ENCODE measurements at places on chromosomes 13 and 19.
A peak's percentile ranks its signal among the peaks of the same experiment; 100 is the strongest.

DNA sequence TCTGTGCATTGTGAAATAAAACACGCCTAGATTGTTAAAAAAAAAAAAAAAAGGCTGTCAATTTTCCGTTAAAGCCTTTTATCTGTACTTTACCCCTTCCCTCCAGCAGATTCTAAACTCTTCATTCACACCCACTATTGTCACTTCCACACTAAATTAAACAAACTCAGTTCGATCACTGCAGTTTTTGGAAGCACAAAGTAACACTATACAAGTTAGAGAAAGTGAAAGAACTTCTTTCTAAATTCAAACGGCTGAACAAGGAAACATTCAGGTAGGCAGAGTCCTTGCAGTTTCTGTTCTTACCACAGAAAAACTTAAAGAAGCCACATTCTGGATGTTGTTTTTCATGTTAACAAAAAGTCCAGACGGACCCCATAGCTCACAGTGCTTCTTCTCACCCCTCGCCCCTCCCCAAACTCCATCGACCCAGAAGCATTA, 27.5 kb upstream of the UBE2L5 start:
- DNase-seq: no peak

- DNase-seq: no peak
These were observed 12.4 kb upstream of the TINCR start for GRCh38 chr19:5580161-5580571.

- no peak for DNase-seq
These were observed at the start of gene CCDC8 for GRCh38 chr19:46413262-46414031. Gene CCDC8 (minus strand): TSS chr19:46413564. CDS start chr19:46412810, 754 bp downstream.

DNA sequence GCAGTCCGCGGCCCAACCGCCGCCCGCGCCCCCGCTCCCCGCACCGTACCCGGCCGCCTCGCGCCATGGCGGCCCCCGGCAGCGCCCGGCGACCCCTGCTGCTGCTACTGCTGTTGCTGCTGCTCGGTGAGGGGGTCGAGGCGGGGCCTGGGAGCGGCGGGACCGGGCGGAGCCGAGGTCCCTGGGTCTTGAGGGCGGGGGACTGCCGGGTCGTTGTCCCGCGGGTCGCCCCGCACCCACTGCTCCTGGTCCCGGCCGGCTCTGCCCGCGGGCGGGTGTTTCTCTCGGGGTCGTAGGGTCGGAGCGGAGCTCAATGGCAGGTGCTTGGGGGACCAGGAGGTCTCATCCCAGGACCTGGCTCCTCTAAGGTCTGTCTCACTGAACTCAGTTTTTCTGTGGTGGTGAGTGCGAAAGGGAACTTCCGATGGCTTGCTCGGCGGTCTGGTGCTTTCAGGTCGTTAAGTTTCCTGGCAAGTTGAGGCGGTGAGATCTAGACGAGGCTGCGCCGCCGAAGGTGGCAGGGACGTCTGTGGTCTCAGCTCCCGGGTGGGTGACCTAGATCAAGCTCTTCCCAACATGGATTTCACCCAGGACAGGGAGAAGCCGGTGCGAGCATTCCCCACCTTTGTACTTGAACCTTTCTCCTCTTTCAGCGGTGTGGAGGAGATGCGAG, 467 bp downstream of the LAMP1 start:
- DNase-seq: peak; percentile 36

- DNase-seq: no peak
These were observed 168.6 kb downstream of the SUCLA2 start for GRCh38 chr13:47832458-47832972.

DNA sequence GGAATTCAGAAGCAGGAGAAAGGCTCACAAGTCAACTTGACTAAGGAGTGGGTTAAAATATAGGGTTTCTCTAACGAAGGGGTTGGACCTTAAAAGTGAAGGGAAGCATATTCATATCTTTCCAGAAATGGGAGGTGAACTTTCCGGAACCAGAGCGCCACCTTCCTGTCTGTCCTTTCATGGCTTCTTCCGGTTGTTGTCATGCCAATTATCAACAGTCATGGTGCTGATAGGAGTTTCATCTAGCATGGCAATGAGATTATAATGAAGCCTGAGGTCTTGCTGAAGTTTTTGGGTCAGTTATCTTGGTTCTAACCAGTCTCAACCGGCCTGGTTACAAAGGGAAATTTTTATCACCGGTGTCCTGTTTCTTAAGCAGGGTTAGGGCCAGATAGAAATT, 162.9 kb upstream of the NBEA start:
- DNase-seq: no peak

DNA sequence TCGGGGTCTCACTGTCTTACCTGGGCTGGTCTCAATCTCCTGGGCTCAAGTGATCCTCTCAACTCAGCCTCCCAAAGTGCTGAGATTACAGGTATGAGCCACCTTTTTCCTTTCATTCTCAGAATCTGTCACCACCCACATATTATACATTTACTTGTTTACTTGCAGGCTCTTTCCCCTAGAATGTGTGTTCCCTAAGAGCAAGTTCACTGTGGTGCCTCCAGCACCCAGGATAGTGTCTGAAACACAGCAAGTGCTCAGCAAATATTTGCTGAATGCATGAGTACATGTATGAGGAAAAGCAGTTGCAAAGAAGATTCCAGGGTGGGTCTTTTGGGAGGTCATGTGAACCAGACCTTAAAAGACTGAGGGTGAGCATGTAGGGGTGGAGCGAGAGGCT, 96.8 kb downstream of the RGCC start:
- no peak for DNase-seq

DNA sequence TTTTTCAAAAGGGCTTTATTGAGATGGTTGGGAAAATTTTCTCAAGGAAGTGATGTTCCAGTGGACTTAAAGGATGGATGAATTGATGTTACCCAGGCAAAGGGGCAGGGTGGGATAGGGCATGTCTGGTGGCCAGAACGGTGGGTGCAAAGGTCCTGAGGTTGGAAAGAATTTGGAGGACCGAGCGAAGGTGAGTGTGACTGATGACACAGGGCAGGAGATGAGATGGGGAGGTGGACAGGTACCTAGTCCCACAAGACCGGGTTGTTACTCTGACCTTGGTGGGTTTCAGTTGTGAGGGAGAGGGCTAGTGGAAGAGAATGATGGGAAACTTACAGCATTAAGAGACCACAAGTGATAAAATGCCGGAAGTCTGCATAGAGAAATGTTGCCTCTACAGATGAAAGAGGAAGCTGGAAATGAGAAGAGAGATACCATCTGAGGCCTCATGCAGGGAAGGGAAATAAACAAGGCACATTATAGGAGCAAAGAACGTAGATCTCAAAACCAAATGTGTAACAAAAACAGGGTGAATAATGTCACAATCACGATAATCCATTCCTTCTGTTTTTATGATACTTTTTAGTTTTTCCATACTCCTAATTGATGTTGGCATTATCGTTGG, 4.5 kb downstream of the ADGRE1 start:
- DNase-seq: no peak

- DNase-seq: no peak
These were observed 6.3 kb downstream of the TPGS1 start for GRCh38 chr19:513368-514165.

DNA sequence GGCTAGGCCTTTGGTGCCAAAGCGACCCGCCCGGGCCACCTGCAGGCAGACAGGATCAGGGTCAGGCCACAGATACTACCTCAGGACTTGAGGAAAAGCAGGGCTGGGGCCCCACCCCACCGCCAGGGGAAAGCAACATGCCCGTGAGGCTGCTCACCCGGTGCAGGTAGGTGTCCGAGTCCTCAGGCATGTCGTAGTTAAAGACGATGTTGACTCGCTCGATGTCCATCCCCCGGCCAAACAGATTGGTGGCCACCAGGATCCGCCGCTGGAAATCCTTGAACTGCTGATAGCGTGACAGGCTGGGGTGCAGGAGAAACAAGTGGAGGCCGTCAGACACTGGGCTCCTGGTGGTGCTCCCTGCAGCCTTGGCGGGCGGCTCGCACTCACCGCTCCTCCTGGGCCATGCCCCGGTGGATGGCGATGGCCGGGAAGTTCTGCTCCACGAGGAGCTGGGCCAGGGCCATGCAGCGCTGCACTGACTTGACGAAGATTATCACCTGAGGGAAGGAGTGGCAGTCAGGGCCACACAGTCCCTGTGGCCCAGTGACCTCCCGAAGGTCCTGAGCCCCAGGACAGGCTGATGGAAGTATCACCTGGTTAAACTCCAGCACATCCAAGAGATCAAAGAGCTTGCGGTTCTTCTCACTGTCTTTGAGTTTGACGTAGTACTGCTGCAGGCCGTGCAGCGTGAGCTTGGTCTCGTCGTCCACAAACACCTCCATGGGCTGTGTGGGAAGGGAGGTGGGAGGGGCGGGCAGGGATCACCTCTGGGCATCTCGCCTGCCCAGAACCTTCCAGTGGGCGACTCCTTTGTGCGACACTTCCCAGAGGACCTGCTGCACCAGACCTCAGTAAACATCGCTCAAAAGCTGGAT, 9.8 kb downstream of the DDX39A start:
- DNase-seq: no peak

DNA sequence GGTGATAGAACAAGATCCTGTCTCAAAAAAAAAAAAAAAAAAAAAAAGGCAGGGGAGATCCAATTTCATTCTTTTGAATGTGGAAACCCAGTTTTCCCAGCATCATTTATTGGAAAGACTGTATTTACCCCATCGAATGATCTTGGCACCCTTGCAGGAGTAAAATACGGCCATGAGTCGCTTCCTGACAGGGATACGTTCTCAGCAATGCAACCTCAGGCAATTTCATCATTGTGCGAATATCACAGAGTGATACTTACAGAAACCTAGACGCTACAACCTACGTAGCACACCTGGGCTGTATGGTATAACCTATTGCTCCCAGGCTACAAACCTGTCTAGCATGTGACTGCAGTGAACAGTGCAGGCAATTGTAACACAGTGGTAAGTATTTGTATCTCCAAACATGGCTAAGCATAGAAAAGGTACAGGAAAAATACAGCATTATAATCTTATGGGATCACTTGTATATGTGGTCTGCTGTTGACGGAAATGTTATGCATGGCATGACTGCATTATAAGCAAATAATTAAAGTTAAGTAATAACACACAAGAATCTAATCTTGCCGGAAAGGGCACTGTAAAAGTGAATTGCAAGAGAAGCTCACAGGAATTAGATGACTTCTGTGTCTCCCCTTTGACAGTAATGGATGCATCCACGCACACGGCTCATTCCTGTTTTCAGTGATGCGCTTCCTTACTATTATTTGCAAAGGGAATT, 24.1 kb downstream of the RFX2 start:
- DNase-seq: no peak

DNA sequence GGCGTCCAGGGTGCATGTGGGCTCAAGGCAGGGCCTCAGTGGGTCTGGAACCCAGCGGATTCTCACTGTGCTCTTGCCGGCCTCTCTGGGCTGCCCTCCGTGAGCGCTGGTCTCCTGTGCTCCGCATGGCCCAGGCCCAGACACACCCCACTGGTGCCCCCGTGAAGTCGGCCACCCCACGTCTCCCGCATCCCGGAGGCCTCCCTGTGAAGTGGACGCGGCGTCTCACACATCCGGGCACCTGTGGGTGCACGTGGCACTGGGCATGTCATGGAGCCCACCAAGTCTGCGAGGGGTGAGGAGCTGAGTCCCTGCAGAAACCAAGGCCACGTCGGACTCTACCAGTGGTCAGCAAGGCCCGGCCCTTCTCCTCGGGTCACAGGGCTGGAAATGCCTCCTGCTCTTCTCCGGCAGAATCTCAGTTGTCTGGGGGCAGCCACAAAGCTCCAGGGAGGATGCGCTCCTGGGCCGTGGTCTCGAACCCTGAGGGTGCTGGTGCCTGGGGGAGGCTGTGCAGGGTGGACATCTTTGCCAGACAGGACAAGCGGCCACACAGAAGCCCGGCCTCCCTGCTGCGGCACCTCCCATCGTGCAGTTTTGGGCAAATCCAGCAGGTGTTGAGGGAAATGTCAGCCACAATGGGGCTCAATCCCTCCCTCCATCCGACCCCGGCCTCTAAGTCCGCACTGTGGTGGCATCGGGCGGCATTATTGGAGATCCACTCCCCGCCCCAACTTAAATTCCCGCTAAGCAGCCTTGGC, 2.2 kb downstream of the C13orf46 start:
- no peak for DNase-seq

DNA sequence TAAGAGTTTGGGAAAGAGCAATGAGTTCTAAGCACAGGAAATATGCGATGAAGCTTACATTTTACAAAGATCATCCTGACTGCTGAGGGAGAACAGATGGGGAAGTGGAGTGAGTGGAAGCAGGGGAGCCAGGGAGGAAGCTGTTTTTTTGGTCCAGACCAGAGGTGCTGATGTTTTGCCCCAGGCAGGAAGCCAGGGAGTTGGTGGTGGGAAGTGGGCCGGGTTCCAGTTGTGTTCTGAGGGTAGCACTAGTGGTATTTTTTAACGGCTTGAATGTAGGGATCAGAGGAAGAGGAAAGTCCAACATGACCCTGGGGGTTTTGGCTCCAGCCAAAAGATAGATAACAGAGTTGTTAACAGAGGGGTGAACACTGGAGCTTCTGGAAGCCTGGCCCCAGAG, 20.7 kb upstream of the OLFM4 start:
- DNase-seq: no peak

DNA sequence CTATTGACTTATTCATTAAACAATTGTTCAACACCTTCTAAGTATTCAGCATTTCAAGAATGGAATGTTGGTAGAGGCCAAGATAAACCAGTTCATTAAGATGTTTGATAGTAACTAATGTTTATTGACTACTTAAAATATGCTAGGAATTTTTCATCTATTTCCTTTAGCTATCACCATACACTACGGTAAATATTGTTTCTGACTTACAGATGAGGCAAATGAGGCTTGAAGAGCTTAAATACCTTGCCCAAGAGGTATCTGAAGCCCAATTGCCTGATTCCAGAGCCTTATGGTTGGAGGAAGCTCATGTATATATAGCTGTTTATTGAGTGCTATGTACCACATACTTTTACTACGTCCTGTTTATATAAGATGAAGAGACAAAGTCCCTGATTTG, 286.2 kb downstream of the NDFIP2 start:
- DNase-seq: no peak

GRCh38 chr19:8311461-8312260, 3.5 kb upstream of the CD320 start:
- no peak for DNase-seq

GRCh38 chr13:73103238-73103637, 44.4 kb downstream of the KLF5 start:
- no peak for DNase-seq

GRCh38 chr13:114145722-114146121, 13.3 kb upstream of the RASA3 start:
- DNase-seq: no peak

DNA sequence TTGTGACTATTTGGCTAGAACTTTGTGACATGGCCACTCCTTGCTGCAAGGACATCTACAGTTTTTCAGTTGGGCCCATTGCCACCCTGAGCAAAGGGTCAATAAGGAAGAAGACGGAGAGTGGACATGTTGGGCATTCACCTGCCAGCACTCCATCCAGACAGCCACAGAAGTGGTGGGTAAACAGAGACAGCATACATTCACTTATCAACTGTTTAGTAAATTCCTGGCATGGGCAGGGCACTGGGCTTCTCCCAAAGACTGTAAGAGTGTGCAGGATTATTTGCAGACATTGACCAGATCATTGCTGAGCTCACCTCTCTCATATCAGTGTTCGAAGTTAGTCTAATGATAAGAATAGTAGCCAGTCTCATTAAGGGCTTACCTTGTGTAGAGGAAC, 29.2 kb downstream of the SIPA1L3 start:
- DNase-seq: no peak
